Stimulated activated CD4-positive, alpha-beta T cell treated with anti-CD3 and anti-CD28 coated beads, Interleukin-1b, Interleukin-23, amount 100 ng/mL, for 24 hours (primary cell): ENCODE measurements at places on chromosomes 16 and 17.

DNA sequence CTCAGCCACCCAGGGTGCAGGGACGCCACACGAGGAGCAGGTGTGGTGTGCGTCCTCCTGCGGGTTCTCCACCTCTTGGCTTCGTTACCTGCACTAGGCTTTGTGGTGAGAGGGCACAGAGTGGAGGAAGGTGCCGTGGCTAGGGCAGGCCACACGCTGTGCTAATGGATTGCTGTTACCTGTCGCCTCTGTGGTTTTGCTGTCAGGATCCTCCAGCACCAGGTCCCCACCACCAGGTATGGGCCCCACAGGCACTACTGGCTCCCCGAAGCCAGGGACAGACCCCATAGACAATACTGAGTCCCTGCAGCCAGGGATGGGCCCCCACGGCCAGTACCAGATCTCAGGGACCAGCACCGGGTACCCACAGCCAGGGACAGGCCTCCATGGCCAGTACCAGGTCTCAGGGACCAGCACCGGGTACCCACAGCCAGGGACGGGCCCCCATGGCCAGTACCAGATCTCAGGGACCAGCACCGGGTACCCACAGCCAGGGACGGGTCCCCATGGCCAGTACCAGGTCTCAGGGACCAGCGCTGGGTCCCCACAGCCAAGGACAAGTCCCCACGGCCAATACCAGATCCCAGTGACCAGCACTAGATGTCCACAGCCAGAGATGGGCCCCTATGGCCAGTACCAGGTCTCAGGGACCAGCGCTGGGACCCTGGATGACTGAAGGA is 315.6 kb downstream of the SEC14L1 start:
- DNase-seq, result no peak

DNA sequence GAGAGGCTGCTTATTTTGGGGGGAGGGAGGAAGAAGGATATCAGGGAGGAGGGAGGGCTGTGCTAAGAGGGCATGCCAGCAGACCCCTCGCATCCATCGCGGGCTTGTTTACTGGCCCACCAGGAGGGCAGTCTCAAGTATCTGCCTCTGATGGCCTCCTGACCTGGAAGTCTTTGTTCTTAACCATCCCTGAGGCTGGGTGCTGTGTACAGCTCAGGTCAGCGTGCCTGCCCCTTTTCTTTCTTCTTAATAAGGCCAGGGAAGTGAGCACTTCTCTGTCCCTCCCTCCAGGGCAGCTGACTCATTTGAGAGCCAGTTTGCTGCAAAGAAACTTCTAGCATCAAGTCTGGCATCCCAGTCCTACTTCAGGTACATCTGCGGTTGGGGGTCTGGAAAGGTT is 157.0 kb downstream of the CCDC182 start:
- DNase-seq, result no peak

- DNase-seq, result no peak
Measured at GRCh38 chr17:49783791-49784190, 4.7 kb upstream of the KAT7 start.

GRCh38 chr16:49844359-49844758 is 11.6 kb downstream of the ZNF423 start:
- DNase-seq, result no peak

GRCh38 chr17:2449486-2449885 is 48.6 kb upstream of the MNT start:
- DNase-seq, result no peak

- DNase-seq, result no peak
Measured at GRCh38 chr17:68624381-68624780, 23.2 kb upstream of the FAM20A start.

- no peak for DNase-seq
Measured at GRCh38 chr17:28402224-28402630, 3.8 kb downstream of the SLC46A1 start.
